AG04450 (cell line): ENCODE measurements at places on chromosomes 6 and 20. TPM values are rescaled to one million over a fixed set of nuclear protein-coding genes. Genes with fewer than 3 reads are reported as not detected.

Gene PGBD1
- 5.6 and 7.2 TPM in 2 replicates for polyA plus RNA-seq

GRCh38 chr6:129920103-129920798 is 59.1 kb upstream of the TMEM244 start:
- DNase-seq, result no peak

Gene KCNG1
- 16.0 and 20.3 TPM in 2 replicates for polyA plus RNA-seq

GRCh38 chr6:118307581-118307980 is 240.5 kb upstream of the PLN start:
- DNase-seq, result no peak

- no peak for DNase-seq
Measured at GRCh38 chr6:33861722-33862121, 57.9 kb upstream of the MLN start.

Gene TCF21
- 30.7 and 32.2 TPM in 2 replicates for polyA plus RNA-seq

Gene ACTL10
- 0.31 and 0.41 TPM in 2 replicates for polyA plus RNA-seq

- DNase-seq, result no peak
Measured at GRCh38 chr6:132832891-132833290, 18.5 kb downstream of the RPS12 start.

Gene HEY2
- not detected in 2 replicates for polyA plus RNA-seq

- no peak for DNase-seq
Measured at GRCh38 chr6:124699038-124699437, 263.2 kb upstream of the RNF217 start.

- DNase-seq, result no peak
Measured at GRCh38 chr6:44084231-44085014, 42.8 kb downstream of the MRPL14 start.

Gene OSBPL2
- 18.0 and 18.5 TPM in 2 replicates for polyA plus RNA-seq

GRCh38 chr6:40536442-40536841 is 50.7 kb downstream of the LRFN2 start:
- DNase-seq, result no peak
